Stimulated activated CD4-positive, alpha-beta T cell treated with anti-CD3 and anti-CD28 coated beads, Interleukin-12 subunit alpha, Interleukin-12 subunit beta, amount 100 ng/mL, for 4 hours (primary cell): ENCODE measurements at places on chromosomes 5 and 9.
A peak's percentile ranks its signal among the peaks of the same experiment; 100 is the strongest.

GRCh38 chr9:89311346-89312221 lies 589 bp downstream of the CKS2 start:
- DNase-seq: peak; percentile 15

- DNase-seq: no peak
These were observed 177.9 kb downstream of the C9orf152 start for GRCh38 chr9:110029956-110030480.

- no peak for DNase-seq
These were observed 190.4 kb downstream of the EPB41L4A start for GRCh38 chr5:112228667-112229066.

DNA sequence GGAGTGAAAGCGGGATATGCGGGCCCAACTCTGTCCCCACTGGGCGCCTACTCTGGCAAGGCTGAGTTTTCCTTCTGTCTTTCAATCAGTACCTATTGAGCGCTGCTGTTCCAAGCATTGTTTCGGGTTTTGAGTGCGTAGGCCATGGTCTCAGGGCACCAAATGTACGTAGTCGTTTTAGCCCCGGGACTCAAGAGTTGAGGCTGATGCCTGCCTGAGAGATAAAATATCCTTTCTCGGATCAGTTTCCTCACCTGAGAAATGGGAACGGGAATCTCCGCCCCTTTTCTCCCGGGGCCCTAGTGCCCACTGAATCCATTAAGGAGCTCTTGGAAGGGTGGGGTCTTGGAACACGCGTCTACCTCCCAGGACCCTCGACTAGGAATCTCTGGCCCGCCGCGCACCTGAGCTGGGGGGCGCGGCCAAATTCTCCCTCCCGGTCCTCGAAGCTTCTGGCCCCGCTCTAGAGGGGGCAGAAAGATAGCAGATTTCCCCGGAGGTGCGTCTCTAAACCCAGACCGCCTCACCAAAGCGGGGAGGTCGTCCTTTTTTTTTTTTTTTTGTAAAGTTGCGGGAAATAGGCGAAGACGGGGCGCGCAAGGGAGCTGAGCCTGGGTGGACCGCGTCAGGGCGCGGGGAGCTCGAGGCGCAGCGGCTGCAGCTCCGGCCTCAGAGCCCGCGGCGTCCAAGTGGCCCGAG lies 494 bp upstream of the CXXC5 start:
- no peak for DNase-seq

DNA sequence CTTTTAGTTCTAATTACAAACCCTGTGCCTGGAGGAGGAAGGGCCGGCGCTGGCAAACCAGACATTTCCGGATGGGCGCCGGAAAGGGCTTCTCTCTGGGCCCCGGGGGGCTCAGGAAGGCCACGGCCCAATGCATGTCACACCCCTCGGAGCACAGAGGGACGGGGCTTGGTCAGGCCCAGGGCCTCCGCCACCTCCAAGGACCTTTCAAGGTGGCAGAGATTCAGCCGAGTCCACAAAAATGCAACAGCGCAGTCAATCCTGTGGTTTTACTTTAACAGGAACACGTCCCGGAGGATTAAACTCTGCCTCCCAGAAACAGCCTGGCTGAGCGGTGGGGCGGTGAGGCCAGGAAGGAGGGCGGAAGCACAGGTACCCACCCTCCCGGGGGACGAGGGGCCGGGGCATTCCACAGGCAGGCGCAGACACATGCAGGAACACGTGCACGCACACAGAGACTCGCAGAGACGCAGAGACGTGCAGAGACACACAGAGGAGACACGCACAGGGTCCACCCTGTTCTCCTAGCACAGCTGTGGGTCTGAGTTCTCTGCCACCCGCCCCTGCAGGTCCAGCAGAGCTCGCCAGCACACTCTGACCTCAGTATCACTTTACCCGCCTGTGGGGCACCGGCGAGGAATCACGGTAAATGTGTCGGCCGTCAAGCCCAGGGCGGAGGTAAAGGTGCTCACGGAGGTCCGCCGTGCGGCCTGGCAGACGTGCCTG lies 23.0 kb downstream of the SLC9A3 start:
- no peak for DNase-seq

DNA sequence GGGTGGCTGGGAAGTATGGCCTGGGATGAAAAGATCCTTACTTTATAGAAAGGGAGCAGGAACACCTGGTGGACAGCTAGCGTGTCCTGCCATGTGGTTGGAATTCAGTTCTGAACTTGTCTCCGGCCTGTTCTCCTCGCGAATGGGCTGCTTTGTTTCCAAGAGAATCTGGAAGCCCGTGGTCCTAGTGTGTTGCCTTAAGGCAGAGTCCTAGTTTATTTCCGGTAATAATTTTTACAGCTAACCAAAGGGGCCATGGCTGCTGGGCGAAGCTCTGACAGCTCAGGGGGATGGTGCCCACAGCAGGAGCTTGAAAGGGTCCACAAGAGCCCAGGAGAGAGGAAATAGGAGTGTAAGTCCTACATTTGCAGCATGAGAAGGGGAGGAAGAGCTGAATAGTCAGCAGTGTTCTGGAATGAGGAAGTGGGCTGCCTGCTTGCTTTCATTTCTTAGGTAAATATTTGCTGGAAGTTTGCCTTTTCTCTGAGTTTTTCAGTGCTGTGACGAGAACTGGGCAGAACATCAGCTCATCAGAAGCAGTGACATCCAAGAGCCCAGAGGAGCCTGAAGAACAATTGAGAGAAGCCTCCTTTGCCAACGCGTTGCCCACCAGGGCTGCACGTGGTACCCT lies 13.1 kb upstream of the IGFBPL1 start:
- DNase-seq: no peak

DNA sequence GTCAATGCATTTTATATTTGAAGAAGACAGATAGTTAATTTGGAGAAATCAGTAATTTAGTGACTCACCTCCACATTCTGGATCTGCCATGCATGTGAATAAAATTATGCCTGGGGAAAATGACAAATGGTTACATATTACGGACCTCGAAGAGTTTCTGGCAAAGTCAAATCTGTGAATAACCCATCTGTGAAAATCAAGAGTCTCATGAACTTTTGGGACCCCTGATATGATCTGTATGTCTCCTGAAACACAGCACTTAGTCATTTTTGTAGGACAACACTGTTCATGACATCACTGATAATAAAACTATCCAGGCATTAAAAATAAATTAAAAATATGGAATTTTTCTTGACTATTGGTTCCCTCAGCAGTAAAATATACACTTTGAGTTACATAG lies 584.5 kb downstream of the TLE4 start:
- no peak for DNase-seq

- DNase-seq: no peak
These were observed 284.9 kb upstream of the COX7C start for GRCh38 chr5:86332851-86333250.

GRCh38 chr5:1476967-1477310 lies 31.7 kb upstream of the SLC6A3 start:
- DNase-seq: no peak

DNA sequence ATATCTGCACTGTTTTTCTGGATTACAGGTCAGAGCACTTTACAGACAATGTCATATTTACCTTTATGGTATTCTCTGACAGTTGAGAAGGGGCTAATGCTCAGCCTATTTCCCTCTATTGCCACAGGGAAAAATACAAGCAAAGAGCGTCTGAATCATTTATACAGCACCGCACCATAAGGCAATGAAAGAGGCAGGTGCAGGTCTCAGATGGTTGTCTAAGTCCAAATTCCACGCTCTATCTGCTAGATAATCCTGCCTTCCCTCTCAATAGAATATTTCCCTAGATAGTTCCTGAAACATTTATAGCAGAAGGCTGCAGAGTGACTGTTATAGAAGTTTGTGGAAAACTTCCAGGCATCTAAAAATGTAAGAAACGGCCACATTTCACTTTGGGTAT lies 446.1 kb upstream of the CDH6 start:
- no peak for DNase-seq

DNA sequence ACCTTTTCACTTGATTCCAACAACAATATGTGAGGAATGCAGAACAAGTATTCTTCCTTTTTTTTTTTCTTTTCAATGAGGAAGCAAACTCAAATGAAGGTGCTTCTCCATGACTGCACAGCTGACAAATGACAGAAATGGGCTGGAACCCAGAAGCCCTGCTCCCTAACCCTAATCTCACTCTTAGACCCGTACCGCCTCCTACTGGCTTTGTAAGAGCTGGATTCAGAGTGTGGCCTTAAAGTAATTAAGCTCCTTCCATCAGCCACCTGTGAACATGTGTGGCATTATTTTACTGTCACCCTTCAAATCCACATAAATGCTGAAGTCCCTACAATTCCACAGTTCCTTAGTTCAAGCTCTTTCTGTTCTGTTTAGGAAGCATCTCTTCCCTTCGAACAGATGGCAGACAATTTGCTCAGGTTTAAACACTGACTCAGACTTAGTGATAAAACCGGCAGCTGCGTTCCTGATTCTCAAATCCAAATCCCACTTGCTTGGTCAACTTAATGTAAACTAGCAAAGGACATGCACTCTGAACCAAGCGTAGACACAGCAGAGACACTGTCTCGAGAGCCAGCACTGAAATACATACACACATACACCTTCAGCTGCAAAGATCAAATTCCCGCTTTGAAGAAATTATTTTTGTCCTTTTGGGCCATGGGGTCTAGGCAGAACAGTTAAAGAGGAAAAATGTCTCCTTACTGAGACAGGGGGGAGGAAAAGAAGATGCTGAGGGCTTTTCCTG lies 316.7 kb upstream of the TLE4 start:
- DNase-seq: no peak

- no peak for DNase-seq
These were observed 16.8 kb downstream of the ACSL6 start for GRCh38 chr5:131994533-131995226.

- no peak for DNase-seq
These were observed 4.9 kb upstream of the ROR2 start for GRCh38 chr9:91954841-91955471.

DNA sequence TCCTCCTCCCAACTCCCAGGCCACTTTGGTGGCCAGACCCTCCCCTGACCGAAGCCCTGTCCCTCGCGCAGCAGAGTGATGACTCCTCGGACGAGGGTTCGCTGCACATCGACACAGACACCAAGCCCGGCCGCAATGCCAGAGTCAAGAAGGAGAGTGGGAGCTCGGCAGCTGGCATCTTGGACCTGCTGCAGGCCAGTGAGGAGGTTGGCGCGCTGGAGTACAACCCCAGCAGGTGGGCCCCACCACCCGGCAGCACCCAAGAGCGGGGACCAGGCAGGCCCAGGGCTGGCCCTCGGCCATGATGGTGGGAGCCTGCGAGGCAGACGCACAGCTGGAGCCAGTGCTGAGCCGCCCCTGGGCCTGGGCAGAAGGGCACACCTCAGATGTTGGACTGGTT lies 90.6 kb downstream of the PHF2 start:
- no peak for DNase-seq

- DNase-seq: no peak
These were observed 443.5 kb downstream of the PDE4D start for GRCh38 chr5:59449905-59450644.

DNA sequence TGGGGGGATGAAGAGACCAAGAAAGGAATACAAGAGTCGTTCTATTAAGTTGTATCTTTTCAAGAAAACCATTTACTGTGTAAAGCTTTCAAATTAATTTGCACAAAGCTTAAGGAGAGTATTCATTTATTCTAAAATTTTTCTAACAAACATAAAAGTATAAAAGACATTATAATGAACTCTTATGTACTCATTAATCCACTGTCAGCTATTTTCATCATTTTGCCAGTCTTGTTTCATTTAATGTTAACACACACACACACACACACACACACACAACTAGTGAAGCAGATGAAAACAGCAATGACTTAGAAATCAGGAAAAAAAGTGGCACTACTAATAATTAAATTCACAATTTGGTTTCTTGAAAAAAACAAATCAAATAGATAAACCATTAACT lies 176.7 kb downstream of the TLE1 start:
- DNase-seq: no peak

DNA sequence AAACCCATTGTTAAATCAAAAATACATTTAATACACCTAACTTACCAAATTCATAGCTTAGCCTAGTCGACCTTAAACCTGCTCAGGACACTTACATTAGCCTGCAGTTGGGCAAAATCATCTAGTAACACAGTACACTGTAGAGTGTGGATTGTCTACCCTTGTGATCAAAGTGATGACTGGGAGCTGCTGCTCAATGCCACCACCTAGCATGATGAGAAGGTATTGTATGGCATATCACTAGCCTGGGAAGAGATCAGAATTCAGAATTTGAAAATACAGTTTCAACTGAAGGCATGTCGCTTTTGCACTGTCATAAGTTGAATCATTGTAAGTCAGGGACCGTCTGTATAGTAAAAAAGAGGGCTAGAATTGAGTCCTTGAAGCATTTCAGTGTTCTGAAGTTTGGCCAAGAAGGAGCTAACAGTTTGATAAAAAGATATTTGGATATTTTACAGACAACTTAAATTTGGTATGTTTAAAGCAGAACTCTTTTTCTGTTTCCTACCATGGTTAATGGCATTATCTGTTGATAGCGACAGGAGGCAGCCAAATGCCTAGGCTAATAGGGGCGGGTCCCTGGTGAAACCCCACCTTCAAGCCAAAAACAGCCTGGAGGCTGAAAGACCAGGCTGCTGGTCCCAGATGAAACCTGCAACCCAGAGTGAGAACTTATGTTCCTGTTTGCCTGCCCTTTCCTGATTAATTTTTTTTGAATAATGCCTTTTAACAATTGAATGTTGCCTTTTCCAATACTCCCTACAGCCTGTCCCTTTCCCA lies 23.0 kb downstream of the SMIM15 start:
- DNase-seq: no peak

DNA sequence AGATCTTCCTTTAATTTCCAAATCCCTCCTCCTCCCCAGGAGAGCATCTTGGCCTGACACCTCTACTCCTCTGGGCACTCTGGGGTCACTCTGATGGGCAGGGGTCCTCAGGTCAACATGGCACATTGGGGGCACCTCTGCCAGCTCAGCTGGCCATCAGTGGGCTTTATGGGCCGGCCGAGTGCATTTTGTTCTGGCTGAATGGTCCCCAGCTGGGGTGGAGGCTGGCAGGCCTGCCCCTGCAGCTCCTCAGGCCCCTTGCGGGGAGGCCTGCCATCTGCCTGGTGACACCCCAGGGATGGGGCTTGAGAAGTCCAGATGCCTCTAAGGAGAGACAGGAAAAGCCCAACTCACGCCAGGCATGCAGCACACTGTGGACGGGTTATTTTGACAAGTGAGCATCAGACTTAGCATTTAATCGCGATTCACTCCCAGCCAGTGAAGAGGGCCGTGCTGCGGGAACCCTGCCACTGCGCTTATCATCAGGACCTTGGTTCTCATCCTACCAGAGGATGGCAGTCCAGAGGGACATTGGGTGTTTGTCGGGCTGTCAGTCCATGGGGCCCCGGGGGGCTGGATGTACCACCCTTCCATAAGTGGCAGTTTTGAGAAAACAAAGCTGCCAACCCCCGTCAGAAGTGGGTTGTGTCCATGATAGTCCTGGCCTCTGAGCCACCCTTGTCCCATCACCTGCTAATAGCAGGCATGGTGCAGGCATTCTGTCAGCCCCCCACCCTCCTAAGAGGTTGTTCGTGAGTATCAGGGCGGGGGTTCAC lies 21.7 kb downstream of the PHF2 start:
- no peak for DNase-seq

GRCh38 chr9:128065907-128066712 lies 1.0 kb downstream of the NAIF1 start:
- DNase-seq: no peak

- peak; percentile 17 for DNase-seq
These were observed 36.6 kb upstream of the MYORG start for GRCh38 chr9:34413231-34413852.

- DNase-seq: no peak
These were observed 66.6 kb downstream of the SERINC5 start for GRCh38 chr5:80189201-80189600.
